Activated naive CD8-positive, alpha-beta T cell treated with anti-CD3 and anti-CD28 coated beads, Interleukin-2, amount 50 U/mL, for 24 hours (primary cell): ENCODE measurements at places on chromosomes 2 and 18.

GRCh38 chr2:235685024-235685721 lies 191.3 kb downstream of the AGAP1 start:
- no peaks in the 10 kb centered on the region for H3K4me1 ChIP-seq
- H3K36me3 ChIP-seq: no peaks in the 10 kb centered on the region
- no peak overlapping the region for H3K4me3 ChIP-seq
- no peak for DNase-seq

- no peak overlapping the region for H3K27ac ChIP-seq
- no peak overlapping the region for H3K4me3 ChIP-seq
- no peaks in the 10 kb centered on the region for H3K4me1 ChIP-seq
- no peaks in the 10 kb centered on the region for H3K36me3 ChIP-seq
- no peak for DNase-seq
- peaks cover 2% of the 10 kb centered on the region for H3K27me3 ChIP-seq
Observed at GRCh38 chr18:22296304-22296703, 121.4 kb downstream of the CTAGE1 start.

GRCh38 chr2:96679848-96680247 lies 37.3 kb downstream of the FER1L5 start:
- DNase-seq: no peak
- no peaks in the 10 kb centered on the region for H3K36me3 ChIP-seq
- no peak overlapping the region for H3K27ac ChIP-seq
- no peak overlapping the region for H3K4me3 ChIP-seq

DNA sequence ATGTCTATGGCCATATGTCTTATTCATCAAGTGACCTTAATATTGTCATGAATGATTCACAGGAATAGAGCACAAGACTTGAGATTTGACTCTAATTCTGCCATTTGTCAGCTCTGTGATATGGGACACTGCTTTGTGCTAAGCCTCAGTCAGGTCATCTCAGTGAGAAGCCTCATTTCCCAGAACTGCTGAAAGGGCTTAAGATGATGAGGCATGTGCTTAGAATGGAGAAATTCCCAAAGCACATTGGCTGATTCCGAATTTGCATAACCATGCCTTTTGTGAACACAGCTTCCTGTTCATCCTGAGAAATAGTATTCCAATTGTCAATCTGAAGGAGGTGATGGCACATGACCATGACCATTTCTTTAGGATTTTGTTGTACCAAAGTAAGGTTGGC lies 218.1 kb downstream of the ALK start:
- H3K27ac ChIP-seq: no peak overlapping the region
- DNase-seq: no peak
- H3K27me3 ChIP-seq: peaks cover 2% of the 10 kb centered on the region
- peaks cover 2% of the 10 kb centered on the region for H3K4me1 ChIP-seq
- H3K36me3 ChIP-seq: no peaks in the 10 kb centered on the region
